ENCODE measurements at places on chromosomes 13 and 19.

GRCh38 chr19:46951171-46951986 is 68.3 kb upstream of the NPAS1 start:
- no peak for DNase-seq

DNA sequence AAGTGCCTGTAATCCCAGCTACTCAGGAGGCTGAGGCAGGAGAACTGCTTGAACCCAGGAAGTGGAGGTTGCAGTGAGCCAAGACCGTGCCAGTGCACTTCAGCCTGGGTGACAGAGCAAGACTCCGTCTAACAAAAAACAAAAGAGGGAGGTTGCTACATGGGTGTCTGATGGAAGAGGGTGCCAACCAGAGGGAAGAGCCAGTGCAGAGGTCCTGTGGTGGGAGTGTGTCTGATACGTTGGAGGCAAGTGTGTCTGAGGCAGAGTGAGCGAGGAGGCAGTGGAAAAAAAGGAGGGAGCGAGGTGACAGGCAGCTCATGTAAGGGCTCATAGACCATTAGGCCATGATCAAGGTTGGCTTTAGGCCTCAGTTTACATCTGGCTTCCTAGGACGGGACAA is 6.8 kb downstream of the PDE4A start:
- no peak for DNase-seq

DNA sequence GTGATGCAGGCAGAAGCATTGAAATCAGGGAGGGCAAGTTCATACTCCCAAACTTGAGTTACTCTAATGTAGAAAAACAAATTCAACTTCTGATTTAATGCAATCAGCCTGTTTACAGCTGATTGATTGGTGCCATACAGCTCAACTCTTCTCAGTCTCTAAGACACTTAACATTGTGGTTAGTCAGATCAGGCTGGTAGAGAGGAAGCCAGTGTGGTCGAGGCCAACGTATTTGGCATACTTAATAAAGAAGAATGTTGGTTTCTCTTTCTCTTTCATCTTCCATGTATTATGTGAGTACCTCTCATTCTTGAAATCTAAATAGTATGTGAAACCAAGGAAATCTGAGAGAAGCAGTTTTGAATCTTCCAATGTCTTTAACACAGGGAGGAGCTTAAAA is 255.0 kb upstream of the SLITRK1 start:
- DNase-seq, result no peak

GRCh38 chr13:50115695-50116094 is 100.5 kb downstream of the KCNRG start:
- DNase-seq, result no peak

GRCh38 chr13:98335721-98336120 is 158.7 kb upstream of the RNF113B start:
- no peak for DNase-seq

- DNase-seq, result no peak
Observed at GRCh38 chr13:21670006-21670882, 629 bp upstream of the FGF9 start.

- no peak for DNase-seq
Observed at GRCh38 chr19:39083983-39084731, at the start of gene ACP7. ACP7 (plus strand) TSS chr19:39084368; CDS start chr19:39085270, 902 bp downstream.

DNA sequence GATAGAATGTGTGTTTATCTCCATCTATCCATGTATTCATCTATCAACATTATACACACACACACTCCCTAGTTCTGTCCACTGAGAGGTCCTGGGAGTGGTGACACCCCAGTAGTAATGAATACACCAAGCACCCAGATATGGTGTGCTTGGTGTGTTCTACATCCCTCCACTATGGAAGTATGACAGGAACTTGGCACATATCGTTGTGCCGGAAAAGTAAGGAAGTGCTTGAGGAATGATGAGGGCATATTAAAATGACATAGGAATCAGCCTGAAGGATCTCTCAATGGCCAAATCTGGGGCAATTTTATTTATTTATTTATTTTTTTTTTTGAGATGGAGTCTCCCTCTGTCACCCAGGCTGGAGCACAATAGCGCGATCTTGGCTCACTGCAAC is 28.3 kb upstream of the FBXO17 start:
- DNase-seq, result no peak

DNA sequence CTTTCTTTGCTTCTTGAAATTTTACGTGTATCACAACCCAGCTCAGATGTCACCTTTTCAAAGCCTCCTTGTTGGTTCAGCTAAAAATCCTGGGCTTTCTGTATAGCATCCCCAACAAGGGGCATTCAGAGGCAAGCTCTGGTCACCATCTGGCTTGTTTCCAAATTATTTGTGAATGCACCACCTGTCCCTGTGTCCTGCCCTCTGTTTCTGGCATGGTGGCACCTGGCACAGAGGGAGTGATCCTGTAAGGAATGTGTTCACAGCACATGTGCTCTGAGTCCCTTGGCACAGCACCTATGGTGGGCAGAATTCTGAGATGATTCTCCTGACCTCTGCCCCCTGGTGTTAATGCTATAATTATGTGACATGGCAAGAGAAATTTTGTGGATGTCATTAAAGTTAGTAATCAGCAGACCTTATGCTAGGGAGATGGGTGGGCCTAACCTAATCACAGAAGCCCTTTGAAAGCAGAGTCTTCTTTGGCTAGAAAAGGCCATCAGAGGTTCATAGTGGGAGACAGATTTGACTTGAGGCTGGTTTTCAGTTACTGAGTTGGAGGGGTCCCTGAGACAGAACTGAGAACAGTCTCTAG is 76.3 kb downstream of the ZNF429 start:
- no peak for DNase-seq

- DNase-seq, result no peak
Observed at GRCh38 chr13:107554460-107554859, 660.9 kb downstream of the LIG4 start.

- no peak for DNase-seq
Observed at GRCh38 chr13:76762721-76763120, 123.5 kb downstream of the KCTD12 start.

GRCh38 chr19:49515767-49516166 is 3.3 kb downstream of the FCGRT start:
- no peak for DNase-seq

DNA sequence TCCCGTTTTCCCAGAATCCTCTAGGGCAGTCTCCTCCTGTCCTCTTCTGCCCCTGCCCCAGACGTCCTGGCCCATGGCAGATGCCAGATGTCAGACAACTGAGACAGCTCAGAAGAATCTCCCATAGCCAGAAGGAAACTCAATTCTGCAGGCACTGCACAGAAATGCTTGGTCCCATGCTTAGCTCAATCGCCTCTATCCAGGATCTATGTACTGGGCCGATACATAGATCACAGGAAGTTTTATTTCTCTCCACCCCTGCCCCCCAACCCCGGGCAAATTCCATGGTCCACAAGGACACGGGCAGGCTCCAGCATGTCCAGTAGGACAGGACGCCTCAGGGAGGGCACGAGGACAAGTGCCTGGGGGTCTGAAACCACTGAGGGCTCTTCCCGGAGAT is 4.8 kb downstream of the MBD3 start:
- no peak for DNase-seq
